Stimulated activated CD4-positive, alpha-beta T cell treated with anti-CD3 and anti-CD28 coated beads, Interleukin-1b, Interleukin-23, amount 100 ng/mL, for 1 hour (primary cell): ENCODE measurements at places on chromosomes 16 and 17.

GRCh38 chr17:4157618-4158333 lies 14.8 kb downstream of the CYB5D2 start:
- DNase-seq = no peak

DNA sequence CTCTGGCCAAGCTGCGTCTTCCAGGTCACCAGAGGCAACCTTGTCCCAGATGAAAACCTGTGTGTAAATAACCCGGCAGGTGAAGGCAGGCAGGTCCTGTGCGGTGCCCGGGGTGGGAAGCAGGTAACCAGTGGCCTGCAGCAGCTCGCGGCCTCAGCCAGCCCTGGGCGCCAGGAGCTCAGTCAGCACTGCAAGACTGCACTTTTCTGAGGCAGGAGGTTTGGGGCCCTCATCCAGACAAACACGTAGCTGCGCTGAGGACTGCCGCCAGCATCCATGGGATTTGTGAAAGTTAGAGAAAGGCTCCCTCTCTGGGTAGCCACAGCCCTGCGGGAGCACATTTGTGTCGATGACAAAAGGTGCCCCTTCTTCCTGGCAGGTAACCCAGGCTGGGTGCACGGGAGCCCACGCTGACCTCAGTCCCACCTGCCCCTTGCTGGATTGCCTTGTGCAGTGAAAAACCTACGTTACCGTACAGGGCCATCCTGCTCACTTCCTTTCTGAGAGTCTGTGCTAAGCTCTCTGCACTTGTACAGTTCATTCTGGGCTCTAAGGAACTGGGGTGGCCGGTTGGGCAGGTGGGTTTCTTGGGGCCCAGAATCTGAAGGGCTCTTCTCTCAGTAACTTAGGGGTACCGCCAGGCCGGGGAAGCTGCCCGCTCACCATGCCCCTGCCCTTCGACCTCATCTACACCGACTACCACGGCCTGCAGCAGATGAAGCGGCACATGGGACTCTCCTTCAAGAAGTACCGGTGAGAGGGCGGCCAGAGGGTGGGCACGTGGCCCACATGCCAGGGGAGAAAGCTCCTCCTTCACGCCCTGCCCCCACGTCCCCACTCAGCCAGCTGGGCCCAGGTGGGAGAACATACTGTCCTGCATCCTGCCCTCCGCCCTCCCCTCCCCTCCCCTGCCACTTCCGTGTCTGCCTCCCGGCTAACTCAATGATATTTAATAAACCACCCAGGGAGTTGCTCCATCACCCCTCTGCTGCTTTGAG lies 56.4 kb downstream of the MGAT5B start:
- DNase-seq = no peak

- DNase-seq = no peak
These were observed 66.1 kb upstream of the SREBF1 start for GRCh38 chr17:17902877-17903276.

DNA sequence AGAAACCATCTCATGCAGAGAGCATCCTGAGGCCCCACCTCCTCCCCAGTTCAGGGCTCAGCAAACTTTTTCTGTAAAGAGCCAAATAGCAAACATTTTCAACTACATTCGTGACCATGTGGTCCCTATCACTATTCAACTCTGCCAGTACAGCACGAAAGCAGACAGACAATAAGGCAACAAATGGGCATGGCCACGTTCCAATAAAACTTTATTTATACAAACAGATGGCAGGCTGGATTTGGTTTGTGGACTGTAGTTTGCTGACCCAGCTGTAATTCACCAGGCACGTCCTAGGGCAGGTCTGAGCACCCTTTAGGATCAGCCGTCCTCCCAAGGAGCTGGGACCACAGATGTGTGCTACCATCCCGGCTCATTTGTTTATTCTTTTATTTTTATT lies 27.1 kb upstream of the GPRC5C start:
- no peak for DNase-seq

GRCh38 chr16:28526201-28527099 lies 12.3 kb downstream of the NUPR1 start:
- no peak for DNase-seq

GRCh38 chr17:83178533-83179304 lies 99.3 kb downstream of the METRNL start:
- no peak for DNase-seq

DNA sequence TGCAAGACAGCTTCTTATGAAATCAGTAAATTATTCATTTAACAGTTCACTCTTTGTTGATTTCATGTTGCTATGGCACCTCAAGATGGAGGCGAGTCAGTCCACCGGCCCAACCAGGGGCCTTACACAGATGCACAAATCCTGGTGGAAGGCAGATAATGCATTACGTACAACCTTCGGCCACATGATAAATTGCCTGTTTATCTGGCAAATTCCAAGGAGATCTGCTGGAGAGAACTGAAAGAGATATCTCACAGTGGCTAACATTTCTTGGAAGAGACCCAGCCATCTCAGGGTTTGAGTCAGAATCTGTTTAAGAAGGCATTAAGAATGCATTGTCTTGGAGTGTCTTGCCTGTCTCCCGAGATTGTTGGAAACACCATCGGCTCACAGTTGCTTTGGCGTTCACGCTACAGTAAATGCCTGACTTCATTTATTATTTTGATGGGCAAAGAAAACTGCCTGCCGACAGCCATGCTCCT lies 225.6 kb downstream of the MSI2 start:
- no peak for DNase-seq

- DNase-seq = no peak
These were observed 81.0 kb upstream of the MYOCD start for GRCh38 chr17:12584727-12585126.

DNA sequence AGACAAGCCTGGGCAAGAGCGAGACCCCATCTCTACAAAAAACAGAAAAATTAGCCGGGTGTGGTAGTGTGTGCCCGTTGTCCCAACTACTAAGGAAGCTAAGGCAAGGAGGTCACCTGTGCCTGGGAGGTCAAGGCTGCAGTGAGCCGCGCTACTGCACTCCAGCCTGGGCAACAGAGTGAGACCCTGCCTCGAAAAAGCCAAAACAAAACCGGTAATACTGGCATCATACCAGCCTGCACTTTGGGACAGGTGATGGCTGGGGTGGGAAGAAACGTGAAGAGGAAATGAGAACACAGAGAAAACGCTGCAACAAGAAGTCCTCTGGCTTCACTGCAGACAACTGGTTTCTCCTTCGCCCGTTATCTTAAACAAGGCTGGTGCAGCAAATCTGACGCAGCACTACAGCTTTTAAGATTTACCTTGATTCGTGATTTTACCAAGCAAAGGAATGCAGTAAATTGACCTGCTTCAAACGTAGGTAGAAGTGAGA lies 725 bp upstream of the CASC3 start:
- DNase-seq = no peak

DNA sequence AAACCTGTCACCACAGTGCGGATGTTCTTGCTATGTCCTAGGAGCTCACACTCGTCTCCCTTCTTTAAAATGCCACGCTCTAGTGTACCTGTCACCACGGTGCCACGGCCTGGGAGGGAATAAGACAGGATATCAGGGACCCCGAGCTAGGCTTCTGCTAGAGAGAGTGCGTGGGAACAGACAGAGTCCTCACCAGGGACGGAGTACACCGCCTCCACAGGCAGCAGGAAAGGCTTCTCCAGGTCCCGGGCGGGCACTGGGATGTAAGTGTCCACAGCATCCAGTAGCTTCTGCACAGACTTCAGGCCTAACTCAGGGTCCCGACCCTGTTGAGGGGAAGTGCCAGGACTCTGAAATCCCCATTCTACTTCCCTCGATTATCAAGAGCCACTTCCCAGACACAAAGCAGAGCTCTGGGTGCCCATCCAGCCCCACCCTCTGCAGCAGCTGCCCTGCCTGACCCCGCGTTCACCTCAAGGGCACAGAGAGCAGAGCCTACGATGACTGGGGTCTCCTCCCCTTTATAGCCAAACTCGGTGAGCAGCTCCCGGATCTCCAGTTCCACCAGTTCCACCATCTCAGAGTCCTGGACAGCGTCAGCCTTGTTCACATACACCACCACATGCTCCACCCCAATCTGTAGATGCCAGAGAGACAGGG lies 1.8 kb downstream of the TUFM start:
- no peak for DNase-seq

DNA sequence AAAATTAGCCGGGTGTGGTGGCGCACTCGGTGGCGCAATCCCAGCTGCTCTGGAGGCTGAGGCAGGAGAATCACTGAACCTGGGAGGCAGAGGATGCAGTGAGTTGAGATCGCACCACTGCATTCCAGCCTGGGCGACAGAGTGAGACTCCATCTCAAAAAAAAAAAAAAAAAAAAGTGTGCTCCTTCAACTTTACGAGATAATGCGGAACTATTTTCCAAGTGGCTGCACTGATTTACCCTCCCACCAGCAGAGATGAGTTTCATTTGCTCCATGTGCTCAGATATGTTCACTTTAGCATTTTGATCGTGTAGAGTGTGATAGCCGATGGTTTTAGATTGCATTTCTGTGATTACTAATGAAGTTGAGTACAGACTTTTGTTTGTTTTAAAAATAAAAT lies 20.0 kb upstream of the LASP1NB start:
- DNase-seq = no peak

DNA sequence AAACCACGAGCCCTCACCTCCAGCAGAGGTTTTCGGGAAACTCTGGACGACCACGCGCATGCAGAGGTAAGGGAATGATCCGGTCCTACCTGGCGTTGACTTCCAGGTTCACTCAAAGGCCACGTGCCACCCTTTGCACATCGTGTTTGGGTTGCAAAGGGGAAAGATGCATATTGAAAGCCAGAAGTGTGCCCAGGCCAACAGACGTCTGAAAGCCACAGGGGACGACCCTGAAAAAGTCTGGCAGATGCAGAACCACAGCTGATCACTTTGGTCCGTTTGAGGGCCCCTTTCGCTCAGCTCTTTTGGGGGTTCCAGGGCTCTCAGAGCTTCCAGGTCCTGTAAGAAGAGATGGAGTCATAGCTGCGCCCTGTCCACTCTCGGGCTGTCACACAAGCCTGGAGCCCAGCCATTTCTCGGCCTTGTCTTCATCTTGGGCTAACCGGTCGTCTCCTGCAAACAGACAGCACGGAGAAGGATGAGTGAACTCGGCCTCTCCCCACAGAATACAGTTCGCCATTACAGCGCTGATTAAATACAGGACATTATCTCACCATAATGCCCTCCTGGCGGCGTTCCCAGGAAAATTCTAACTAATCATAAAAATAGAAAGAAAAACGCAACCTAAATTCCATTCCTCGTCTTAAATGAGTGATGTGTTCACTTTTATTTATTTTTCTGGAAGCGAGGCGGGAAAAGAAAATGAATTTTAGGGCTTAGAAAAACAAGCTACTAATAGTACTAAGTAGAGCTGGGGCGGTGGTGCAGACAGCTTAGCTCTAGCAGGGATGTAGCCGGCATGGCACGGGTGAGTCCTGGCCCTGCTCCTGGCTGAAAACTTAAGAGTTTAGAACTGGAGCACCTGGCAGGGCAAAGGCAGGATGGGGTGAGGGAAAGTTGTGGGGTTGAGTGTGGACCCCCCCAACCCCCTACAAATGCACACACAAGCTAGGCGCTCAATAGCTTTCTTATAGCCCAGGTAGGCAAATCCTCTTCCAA lies 45.5 kb upstream of the ZFHX3 start:
- no peak for DNase-seq

DNA sequence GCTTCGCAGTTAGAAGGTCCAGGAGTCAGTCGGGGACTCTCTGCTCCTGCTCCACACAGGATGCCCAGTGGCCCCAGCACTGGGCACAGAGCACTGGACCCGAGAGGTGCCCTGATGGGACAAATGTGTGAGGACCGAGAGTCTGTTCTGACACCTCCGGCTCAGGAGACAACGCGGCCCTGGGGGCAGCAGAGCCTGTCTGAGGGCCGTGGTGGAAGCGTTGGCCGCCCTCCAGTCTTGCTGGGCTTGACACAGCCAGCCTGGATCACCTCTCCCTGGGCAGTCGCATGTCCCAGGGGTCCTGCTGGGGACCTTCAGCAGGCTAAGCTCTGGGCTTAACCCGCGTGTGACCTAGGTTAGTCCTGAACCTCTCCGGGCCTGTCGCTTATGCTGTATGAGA lies 23.1 kb downstream of the LGALS9 start:
- no peak for DNase-seq

- DNase-seq = no peak
These were observed 19.5 kb downstream of the TRAF4 start for GRCh38 chr17:28763137-28763799.

DNA sequence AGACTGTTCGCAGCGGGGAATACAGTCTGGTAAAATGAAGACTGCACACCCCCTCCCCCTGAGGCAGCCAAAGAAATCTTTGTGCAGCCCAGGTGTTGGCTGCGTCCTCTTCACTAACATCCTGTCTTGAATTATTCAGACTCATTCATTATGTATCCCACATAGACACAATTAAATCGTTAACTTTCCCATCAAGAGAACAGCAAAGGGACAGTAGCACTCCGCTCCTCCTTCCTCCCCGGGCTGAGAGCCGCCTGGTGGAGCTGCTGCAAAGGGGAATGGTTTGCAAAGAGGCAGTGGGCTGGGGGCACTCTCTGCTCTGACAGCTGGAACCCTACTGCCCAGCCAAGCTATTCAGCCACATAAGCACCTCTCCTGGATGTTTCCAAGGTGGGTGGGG lies 290.0 kb upstream of the SOX9 start:
- DNase-seq = no peak

DNA sequence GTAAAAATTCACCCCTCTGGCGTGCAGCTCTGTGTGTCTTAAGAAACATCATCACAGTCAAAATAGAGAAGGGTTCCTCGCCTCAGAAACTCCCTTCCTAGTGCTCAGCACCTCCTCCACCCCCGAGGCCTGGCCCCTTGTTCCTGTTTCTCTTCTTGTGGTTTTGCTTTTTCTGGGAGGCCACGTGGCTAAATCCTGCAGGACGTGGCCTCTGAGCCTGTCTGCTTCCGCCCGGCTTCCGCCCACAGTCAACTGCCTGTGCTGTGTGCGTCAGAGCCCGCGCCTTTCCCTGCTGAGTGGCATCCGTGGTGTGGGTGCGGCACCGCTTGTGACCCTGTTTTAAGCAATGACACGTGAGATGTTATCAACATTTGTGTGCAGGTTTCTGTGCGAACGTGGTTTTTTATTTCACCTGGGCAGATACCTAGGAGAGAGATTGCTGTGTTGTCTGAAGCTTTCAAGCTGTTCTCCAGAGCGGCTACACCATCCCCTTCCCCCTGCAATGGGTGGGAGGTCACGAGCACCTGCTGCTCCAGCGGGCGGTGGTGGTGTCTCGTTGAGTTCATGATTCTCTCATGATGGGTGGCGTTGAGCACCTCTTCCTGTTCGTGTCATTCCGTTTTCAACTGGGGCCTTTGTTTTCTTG lies 21.7 kb downstream of the ACSF3 start:
- peak; percentile 43 for DNase-seq

DNA sequence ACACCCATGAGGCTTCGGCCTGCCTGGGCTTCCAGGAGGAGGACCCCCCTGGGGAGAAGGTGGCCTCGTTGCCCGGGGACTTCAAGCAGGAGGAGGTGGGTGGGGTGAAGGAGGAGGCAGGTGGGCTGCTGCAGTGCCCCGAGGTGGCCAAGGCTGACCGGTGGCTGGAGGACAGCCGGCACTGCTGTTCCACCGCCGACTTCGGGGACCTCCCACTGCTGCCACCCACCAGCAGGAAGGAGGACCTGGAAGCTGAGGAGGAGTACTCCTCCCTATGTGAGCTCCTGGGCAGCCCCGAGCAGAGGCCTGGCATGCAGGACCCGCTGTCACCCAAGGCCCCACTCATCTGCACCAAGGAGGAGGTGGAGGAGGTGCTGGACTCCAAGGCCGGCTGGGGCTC lies 41.5 kb downstream of the SREBF1 start:
- no peak for DNase-seq
